SHP77 (cell line): ENCODE measurements at places on chromosomes 1 and 21.

DNA sequence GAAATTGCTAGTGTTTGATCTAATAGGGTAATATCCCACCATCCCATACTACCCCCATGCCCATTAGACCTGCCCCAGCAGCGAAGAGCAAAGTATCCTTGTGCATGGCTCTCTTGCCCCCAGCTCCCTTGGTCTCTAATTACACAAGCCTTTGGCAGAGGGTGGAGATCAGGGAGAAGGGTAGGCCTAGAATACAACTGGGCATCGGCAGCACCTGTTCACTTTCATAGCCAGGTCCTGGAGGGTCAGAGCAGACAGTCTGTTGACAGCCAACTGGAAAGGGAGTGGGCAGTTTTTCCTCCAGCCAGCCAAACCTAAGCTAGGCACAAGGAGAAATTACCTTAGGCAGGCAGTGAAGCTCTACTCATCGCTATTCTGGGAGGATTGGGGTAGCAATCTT lies 2.7 kb upstream of the PIGC start:
- DNase-seq = no peak

- no peak for DNase-seq
Measured at GRCh38 chr1:32242341-32242851, 4.6 kb upstream of the FAM167B start.

- DNase-seq = no peak
Measured at GRCh38 chr1:224828691-224829090, 100.8 kb upstream of the DNAH14 start.

GRCh38 chr1:77797991-77798390 lies 18.5 kb downstream of the MIGA1 start:
- no peak for DNase-seq

GRCh38 chr1:58466630-58467241 lies 79.8 kb downstream of the OMA1 start:
- DNase-seq = no peak

GRCh38 chr1:184881941-184882913 lies 92.1 kb downstream of the NIBAN1 start:
- no peak for DNase-seq

GRCh38 chr1:177959811-177960515 lies 9.9 kb downstream of the SEC16B start:
- DNase-seq = no peak

DNA sequence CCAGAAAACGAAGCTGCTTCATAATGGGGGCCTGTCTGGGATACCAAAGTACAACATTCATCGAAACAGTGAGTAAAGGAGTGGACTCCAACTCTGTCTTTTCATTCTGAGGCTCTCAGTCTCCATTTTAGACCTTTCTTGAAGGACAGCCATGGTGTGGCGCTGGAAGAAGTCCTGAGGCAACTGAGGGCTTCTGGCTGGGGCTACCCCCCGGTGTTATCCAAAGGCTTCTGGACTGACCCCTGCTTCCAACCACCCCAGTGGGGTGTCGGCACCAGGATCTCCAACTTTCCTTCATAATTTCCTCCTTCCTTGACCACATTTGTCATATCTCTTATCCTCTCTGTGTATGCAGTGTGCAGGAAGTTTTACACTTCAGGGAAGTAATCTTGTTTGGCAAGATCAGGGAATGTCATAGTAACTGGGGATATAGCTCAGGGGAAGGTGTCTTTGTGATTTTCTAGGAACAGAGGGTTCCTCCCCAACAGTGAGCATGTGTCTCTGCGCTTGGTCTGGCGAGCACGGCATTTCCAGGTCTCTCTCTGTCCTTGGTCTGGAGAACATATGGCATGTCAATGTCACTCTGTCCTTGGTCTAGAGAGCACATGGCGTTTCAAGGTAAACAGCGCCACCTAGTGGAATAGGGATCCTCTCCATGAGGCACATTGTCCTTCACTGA lies 19.4 kb upstream of the BSDC1 start:
- DNase-seq = peak; percentile 94

- no peak for DNase-seq
Measured at GRCh38 chr1:56494306-56494705, 85.1 kb downstream of the PLPP3 start.

DNA sequence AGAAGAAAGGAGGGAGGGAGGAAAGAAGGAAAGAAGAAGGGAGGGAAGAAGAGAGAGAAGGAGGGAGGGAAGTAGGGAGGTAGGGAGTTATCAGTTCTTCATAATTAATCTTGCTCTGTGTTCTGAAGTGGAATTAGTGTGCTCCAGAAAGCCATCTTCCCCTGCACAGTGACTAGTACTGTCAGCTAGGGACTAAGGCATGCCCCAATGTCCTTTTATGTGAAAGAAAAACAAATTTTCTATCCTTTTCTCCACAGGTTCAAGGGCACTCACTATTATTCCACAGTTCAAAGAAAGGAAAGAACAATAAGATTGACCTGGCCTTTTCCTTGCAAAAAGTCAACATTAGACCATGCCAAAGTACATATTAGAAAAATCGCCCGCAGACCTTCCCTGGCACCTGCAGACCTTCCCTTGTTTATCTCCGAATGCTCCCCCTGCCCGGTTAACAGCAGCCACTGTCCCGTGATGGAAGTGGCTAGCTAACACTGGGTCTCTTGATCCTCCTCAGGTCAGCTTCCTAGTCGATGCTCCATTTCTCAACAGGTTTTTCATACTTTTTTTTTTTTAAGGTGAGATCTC lies 107.2 kb upstream of the EDEM3 start:
- no peak for DNase-seq
